ENCODE measurements at places on chromosomes 7 and 10.

GRCh38 chr10:4656576-4657194, 169.3 kb upstream of the AKR1E2 start:
- ATAC-seq = peak; percentile 46

GRCh38 chr10:51119441-51119840, 45.2 kb downstream of the PRKG1 start:
- no peak for ATAC-seq

GRCh38 chr10:118543714-118544400, 51.6 kb downstream of the PRLHR start:
- no peak for ATAC-seq

DNA sequence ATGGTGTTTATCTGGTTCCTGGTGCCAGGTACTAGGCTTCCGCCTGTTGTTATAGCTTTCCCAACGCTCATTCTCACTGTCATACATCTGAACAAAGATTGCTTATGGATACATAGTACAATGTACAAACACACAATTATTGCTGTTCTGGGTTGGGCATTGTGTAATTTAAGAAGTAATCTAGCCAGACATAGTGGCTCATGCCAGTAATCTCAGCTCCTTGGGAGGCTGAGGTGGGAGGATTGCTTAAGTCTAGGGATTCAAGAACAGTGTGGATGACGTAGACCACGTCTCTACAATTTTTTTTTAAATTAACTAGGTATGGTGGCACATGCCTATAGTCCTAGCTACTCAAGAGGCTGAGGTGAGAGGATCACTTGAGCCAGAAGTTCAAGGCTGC, 9.3 kb upstream of the CROT start:
- no peak for ATAC-seq

DNA sequence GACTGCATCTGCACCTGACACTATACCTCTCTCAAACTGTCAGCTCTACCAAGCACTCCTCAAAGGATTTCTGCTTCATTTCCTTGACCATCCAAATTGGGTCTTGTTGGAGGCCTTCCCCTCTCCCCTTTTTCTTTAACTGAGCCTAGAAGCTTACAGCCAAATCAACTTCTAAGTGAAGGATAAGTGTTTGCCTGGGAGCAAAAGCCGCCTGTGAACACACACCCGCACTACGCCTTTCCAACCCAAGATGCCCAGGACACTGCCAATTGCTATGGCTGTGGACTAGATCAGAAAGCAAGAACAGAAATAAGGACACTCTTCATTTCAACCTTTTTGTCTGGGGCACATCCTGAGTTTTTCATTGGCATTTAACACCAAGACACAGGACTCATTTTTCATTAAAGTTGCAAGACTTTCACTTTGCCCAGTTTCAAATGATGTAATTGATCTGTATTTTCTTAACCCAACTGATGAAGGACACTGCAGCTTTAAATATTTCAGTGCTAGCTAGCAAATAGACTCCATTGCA, 52.8 kb downstream of the CPEB3 start:
- no peak for ATAC-seq

- no peak for ATAC-seq
Measured at GRCh38 chr10:92547676-92548075, 26.2 kb downstream of the IDE start.

DNA sequence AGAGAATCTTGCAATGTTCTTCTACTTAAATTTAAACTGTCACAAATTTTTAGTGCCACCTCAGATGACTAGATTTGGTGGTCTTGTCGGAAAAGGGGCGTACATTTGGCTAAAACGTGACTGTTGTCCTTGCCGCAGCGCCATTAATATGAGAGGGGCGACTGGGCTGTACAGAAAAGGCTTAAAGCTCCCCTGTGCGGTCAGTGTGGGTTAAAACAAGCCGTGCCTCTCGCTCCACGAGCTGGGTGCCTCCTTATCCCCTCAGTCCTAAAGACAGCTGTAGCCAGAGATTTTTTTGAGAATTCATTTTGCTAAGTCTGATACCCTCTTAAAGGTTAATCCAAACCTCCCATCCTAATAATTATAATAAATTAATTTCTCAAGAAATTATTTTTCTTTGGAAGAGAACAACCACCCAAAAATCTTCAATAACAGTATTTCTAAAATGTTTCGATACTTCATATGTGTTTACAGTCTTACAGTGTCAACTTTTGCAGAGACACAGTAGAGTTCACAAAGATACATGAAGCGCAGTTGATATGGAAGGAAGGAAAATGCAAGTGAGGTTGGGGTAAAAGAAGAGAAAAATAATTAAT, 68.6 kb downstream of the C7orf25 start:
- ATAC-seq = peak; percentile 85

DNA sequence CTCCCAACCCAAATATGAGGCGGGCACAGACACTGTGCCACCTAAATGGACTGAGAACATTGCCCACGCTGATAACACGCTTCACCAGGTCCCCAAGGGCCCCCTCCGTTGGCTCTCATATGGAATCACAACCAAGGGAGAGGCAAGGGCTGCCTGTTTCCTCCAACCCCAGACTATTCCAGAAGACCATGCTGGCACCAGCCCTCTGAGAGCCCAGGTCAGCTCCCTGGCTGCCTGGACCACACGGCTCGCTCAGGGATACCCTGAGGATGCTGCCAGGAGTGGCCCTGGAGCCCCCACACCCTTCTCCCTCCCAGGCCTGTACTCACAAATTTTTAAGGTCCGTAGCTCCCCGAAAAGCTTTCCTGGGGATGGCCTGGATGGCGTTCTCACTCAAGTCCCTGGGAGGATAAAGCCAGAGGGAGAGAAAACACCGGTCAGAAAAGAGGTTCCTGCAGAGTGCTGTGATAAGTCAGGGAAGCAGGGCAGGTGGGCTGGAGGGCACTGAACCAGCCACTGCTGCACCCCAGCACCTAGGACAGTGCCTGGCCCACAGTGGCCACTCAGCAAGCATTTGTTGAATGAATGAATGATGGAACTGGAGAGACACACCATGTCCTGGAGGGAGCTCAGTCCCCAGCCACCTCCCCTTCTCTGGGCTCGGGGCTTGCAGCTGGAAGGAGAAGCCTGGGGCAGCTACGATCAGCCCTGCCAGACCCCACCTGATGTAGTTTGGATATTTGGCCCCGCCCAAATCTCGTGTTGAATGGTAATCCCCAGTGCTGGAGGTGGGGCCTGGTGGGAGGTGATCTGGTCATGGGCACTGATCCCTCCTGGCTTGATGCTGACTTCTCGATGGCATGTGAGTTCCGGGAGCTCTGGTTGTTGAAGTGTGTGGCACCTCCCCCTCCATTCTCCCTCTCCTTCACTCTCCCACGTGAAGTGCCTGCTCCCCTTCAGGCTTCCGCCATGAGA, 119.8 kb downstream of the SLIT1 start:
- ATAC-seq = peak; percentile 58

DNA sequence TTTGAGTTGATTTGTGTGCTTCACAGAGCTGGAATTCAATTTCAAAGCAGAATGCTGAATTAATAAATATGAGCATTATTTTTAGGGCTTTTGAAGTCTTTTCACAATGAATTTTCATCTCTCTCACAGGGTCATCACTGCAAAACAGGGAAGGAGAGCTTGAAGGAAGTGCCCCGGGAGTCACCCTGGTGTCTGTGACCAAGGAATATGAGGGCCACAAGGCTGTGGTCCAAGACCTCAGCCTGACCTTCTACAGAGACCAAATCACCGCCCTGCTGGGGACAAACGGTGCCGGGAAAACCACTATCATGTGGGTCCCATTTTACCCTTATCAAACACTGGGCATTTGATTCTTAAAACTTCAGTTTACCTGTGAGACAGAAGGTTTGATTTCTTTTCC, 217.7 kb downstream of the ABCA13 start:
- no peak for ATAC-seq

DNA sequence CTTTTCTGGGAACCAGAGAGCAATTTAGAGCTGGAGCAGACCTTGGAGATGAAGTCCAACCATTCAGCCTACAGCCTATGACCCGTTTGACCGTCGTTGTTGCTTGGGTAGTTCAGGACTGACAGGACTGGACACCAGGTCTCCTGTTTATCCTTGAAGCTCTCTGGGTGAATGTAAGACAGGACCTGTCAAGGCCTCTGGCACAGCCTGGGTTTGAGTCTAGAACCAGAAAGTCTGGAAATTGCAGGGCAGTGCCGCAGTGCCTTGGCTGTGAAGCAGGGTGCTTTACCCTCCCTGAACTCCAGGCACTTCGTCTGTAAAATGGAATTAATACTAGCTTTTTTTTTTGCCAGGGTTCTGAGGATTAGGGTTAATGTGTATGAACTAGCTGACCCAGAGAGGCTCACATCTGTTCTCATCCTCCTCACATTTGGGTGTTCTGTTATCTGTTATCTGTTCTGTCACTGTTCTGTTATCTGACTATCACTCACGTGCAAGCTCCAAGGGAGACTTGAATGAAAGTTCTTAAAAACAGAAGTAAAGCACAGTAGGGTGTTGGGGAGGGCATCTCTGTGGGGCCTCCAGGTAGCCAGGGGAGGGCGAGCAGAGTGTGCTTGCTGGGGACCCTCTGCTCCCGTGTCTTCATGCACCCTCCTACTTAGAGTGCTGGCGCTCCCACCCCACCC, 9.9 kb downstream of the BLVRA start:
- no peak for ATAC-seq

DNA sequence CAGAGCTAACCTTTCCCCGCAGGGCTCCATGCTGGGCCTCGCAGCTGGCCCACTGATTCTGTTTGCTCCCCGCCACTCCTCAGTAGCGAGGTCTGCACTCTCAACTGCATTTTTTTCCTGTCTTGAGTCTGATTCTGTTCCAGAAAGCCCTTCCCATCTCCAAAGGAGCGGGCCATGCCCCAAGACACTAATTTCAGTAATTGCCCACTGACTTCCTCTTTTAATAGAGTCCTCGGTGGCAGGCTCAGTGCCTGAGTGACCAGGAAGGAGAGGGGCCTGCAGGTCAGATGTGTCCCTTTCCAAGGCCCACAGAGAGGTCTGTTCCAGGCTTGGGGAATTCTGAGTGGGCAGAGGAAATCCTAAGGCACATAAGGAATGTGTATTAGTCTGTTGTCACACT, 77.4 kb downstream of the ADCY1 start:
- ATAC-seq = no peak

- no peak for ATAC-seq
Measured at GRCh38 chr7:108340856-108341411, 115.3 kb downstream of the NRCAM start.

GRCh38 chr10:130395248-130395936, 259.2 kb downstream of the GLRX3 start:
- ATAC-seq = no peak

- no peak for ATAC-seq
Measured at GRCh38 chr7:158128572-158128971, 459.1 kb downstream of the PTPRN2 start.

GRCh38 chr10:51667678-51668335, 31.6 kb downstream of the CSTF2T start:
- peak; percentile 48 for ATAC-seq

GRCh38 chr10:74598891-74599566, 227.4 kb upstream of the KAT6B start:
- no peak for ATAC-seq

DNA sequence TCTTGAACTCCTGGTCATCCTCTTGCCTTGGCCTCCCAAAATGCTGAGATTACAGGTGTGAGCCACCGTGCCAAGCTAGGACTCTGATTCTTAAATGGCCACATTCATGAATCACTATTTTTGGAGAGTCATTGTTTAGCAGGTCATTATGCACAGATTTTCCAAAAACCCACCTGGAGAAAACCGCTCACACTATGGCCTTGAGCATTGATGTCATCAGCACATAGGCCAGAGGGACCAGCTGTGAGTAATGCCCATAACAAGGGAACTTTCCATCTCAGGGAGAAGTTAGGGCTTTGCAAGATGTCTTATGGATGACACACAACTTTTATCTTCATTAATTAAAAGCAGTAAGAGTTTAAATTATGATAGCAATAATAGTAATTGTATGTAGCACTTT, 86.4 kb upstream of the KIF5B start:
- no peak for ATAC-seq

DNA sequence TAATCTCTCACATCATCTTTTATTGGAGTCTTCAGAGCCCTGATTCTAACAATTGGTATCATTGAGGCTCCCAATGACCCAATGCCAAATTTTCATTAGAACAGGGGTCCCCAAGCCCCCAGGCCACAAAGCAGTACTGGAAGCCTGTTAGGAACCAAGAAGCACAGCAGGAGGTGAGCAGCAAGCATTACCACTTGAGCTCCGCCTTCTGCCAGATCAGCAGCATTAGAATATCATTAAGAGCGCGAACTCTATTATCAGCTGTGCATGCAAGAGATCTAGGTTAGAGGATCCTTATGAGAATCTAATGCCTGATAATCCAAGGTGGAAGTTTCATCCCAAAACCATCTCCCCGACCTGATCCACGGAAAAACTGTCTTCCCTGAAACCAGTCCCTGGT, 23.1 kb downstream of the KIF5B start:
- ATAC-seq = no peak

GRCh38 chr7:2138146-2138765, 94.5 kb downstream of the MAD1L1 start:
- ATAC-seq = peak; percentile 9

DNA sequence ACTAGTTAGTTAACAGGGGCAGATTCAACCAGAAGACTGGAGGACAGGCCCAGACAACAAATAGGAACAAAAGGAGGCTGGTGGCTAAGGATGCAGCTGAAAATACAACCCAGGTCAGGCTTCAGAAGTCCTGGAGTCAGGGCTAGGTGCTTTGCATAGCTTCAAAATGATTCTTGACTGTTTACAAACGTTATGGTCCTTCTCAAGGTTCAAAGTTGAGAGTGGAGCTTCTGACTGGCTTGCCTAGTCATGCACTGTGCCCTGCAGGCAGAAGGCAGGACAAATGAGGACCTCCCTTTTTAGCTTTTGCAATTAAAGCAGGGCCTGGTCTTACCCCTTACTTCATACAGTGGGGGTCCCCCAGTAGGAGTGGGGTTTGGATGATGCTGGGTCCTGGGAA, 4.4 kb upstream of the CDH23 start:
- ATAC-seq = no peak

DNA sequence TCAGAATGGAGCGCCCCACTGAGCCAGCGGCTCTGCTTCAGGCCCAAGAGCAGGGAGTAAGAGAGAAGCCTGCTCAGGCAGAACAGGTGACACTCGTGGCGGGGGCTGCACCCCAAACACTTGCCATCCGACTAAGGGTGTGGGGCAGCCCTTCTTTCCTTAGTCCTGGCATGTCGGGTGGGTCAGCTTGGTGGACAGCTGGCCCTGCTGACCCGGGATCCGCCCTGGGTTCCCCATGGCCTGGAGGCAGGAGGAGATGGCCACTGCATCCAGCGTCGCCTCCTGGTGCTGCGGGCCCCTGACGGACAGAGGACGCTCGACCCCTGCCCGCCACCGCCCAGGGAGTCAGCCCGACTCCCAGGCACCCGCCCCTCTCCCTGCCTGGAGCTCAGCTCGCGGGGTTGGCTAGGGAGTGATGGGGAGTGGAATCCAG, 1.2 kb upstream of the PAOX start:
- no peak for ATAC-seq

All from motor neuron (in vitro differentiated cells).